ENCODE measurements at places on chromosomes 3 and 15.

- no peak for DNase-seq
Observed at GRCh38 chr3:176916777-176917176, 280.5 kb downstream of the TBL1XR1 start.

DNA sequence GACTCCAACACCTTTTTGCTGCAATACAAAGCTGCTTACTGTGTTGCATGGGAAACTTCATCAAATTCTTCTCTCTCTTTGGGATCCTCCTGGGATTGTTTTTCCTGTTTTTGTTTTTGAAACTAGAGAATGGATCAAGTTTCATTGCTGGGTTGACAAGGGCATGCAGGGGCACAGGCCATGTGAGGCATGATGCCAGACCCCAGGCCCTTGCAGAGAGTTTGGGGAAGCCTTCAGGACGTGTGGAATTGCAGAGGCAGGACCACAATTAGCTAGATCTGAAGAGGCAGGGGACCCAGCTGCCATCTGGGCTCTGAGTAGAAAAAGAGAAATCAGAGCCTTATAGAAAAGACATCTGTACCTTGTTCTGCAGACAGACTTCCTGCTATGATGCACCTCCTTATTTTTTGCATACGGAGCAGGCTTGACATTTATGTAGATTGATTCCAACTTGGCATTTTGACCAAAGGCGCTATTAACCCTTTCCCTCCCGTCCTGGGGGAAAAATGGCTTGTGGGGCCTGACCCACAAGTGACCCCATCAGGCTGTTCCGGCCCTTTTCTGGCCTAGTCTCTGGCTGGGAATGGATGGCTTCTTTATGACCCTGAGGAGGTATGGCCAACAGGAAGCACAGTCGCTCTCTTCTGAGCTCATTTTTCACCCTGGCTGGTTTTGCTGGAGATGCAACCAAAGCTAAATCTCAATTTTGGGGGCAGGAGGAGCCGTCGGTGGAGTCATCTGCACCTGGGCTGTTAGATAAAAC is 44.3 kb upstream of the CHRNB4 start:
- no peak for DNase-seq

GRCh38 chr15:73873889-73874511 is 636 bp downstream of the TBC1D21 start:
- peak; percentile 52 for DNase-seq

- DNase-seq: no peak
Observed at GRCh38 chr3:198022604-198023003, 62.6 kb downstream of the LMLN start.

GRCh38 chr3:4528819-4529600 is 35.9 kb downstream of the ITPR1 start:
- DNase-seq: no peak

DNA sequence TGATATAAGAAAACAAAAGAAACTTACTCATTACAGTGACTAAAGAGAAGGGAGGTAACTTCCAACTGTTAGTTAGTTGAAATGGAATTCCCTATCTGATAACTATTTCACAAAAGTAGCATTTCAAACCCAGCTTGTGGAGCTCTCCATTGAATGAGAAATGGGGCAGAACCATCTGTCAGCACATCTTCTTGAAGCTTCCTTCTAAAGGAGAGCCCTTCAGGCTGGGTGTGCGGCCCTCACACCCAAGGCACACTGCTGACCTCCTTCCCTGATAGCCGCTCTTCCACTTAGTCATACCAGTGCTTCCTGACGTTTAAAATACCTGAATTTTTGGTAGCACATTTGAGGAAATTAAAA is 28.1 kb upstream of the VEPH1 start:
- DNase-seq: no peak

GRCh38 chr3:97347780-97348179 is 416.8 kb upstream of the ARL6 start:
- no peak for DNase-seq

DNA sequence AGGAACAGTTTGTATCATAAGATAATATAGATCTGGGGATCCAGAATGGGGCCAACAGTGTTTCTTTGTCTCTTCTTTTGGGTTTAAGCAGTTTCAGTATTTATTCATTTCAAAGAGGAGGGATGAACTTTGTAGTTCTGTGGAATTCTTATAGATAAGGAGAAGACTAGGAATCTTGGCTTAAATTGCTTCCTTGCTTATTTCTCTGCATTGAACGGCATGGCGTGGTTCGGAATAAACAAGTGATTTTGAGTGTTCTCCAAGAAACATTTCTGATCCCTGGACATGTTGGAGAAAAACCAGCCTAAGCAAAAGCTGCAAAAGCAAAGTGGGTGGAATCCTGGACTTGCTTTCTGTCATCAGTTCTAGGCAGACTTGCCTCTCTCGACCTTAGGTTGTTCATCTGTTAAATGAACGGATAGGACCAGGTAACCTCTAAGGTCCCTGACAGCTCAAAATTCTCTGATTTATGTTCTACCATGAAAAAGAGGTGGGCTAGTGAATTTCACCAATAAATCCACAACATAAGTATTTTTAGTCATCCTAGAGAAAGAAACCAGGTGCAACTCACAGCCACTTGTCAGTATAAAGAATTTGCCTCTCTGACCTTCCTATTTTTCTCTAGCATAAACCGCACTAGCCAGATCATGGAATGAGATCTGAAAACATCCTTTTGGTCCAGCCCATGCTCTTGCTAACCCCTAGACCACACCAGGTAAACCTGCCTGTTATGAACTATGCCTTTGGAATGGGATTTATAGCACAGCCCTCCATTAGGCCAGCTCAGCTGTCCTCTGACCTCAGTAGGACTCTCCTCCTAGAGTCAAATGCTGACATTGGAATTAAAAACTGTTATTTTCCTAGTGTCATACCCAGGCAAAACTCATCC is 78.8 kb downstream of the CLDN11 start:
- no peak for DNase-seq

- DNase-seq: no peak
Observed at GRCh38 chr3:17985658-17986347, 243.4 kb upstream of the TBC1D5 start.

GRCh38 chr3:25433868-25434267 is 5.8 kb downstream of the RARB start:
- no peak for DNase-seq

- no peak for DNase-seq
Observed at GRCh38 chr15:73900095-73900712, 26.1 kb upstream of the LOXL1 start.

GRCh38 chr15:81259760-81260298 is 63.1 kb downstream of the IL16 start:
- no peak for DNase-seq

DNA sequence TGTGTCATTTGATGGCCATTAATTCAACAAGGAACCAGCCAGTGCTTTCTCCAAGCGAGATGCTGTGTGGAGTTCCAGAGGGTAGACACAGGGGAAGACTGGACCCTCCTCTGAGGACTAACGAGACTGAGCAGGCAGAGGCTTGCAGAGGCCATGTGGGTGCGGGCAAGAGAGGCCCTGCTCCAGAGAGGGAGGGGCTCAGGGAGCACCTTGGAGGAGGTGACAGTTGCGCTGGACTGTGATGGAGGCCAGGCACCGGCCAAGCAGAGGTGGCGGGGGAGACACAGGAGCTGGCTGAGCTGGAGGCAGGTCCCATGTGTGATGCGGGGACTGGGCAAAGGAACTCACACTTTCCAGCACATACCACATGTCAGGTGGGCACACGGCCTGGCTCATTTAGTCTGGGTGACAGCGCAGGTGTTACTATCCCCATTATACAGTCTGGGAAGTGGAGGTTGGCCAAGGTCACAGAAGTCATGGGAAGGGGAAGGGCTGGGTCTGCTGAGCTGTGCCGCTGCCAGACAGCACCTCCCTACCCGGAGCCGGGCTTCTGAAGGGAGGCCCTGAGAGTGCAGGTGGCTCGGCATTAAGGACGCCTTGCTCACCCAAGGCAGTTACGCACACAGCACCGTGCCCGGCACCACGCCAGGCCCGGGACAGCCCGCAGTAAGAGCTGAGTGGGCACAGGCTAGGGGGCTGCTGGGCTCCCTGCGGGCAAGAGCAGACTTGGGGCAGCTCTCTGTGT is 3.7 kb downstream of the MELTF start:
- DNase-seq: no peak

GRCh38 chr15:50055332-50055731 is 63.7 kb downstream of the ATP8B4 start:
- no peak for DNase-seq

DNA sequence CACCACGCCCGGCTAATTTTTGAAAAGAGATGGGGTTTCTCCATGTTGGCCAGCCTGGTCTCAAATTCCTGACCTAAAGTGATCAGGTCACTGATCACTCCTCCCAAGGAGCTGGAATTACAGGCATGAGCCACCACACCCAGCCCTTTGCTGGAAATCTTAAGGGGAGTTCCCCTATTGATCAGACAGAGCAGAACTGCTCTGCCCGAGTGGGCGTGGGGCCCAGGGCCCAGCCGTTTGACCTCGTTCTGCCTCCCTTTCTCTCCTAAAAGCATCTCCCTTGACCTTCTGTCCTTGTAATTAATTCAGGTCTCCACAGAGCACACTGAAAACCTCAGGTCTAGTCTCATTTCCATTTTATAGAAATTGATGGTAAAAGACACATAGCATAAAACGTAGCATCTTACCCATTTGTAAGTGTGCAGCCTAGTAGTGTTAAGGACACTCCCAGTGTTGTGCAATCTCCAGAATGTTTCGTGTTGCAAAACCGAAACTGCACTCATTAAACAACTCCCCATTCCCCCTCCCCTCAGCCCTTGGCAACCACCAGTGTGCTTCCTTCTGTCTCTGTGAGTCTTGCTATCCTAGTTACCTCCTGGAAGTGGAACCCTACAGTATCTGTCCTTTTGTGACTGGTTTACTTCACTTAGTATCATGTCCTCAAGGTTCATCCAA is 89.3 kb downstream of the SLCO3A1 start:
- DNase-seq: no peak

GRCh38 chr3:37456270-37456708 is 281.9 kb upstream of the LRRFIP2 start:
- no peak for DNase-seq

DNA sequence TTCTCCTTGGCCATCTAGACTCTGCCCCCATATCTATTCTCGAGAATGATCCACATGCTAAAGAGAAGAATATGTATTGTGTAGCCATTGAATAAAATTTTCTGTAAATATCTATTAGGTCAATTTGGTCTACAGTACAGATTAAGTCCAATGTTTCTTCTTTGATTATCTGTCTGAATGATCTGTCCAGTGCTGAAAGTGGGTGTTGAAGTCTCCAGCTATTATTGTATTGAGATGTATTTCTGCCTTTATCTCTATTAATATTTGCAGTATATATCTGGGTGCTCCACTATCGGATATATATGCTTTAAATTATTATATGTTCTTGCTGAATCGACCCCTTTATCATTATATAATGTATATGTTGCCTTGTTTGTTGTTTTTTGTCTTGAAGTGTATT is 384.9 kb upstream of the ROBO1 start:
- no peak for DNase-seq

DNA sequence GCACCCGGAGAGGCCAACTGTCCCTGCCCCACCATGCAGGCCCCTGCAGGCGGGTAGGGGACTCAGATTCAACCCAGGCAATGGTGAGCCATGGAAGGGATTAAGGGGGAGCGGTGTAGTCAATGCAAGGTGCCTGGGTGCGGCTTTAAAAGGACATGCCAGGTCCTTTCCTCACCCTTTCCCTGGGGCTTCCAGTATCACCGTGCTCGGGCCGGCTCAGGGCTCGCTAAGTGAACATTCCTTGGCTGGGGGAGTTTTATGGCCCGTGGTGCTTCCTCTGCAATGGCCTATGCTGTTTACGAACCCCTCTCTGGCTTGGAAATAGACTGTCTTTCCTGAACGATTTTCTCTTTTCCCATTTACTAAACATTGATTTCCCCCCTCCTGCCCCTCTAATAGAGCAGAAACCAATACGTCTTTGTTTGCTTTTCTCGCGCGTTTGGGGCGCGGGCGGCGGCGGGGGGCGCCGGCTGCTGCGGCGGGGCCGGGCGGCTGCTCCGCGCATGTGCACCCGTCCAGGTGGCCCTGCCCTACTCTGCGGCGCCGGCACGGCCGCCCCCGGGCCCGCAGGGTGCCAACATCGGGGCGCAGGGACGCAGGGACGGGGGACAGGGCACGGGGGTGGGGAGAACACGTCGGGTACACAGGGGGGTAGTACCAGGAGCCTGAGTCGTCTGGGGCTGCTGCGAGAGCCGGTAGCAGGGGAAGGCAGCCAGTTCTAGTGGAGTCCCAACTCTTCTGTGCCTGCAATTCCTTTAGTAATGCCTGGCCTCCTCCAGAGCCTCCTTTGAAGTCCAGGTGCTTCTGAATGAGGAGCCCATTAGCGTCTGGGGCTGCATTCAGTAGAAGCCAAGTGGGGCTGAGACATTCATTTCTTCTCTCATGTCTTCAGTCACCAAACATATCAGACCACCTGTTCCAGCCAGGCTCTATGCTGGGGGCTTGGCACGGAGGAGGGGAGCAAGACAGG is 26.9 kb upstream of the CACNA2D2 start:
- no peak for DNase-seq

GRCh38 chr3:104604326-104605010 is 762.2 kb upstream of the ALCAM start:
- no peak for DNase-seq

GRCh38 chr3:12886736-12887135 is 45.4 kb upstream of the RPL32 start:
- no peak for DNase-seq

DNA sequence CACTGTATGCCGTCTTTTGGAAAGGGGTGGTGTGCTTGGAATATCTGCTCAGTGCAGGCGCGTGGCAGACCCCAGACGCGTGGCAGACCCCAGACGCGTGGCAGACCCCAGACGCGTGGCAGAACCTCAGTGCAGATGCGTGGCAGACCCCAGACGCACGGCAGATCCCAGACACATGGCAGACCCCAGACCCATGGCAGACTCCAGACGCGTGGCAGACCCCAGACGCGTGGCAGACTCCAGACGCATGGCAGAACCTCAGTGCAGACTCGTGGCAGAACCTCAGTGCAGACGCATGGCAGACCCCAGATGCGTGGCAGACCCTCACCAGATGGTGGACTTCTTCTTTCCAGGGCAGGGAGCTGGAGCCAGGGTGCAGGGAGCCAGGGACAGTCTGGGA is 637 bp upstream of the MUC4 start:
- no peak for DNase-seq

GRCh38 chr3:121748680-121749275 is 763 bp downstream of the GOLGB1 start:
- peak; percentile 32 for DNase-seq

GRCh38 chr15:79410237-79410636 is 21.9 kb upstream of the MINAR1 start:
- DNase-seq: no peak

DNA sequence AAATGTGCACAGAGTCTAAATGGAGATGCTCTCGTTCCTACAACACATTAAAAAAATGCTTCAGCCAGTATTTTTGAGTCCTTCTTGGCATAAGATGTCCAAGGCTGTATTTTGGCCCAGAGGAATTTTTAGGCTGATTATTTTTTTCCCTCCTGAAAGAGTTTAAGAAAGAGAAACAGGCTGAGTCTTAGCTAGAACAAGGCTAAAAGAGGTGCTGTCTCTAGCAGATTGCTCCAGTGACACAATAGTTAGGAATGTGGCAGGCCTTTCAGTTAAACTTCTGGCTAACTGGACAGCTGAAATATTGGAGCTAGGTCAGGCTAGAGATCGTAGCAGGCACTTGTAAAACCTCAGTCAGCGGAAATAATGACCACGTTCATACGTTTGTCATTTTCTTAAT is 271.4 kb upstream of the RARB start:
- DNase-seq: no peak
